ENCODE measurements at places on chromosomes 1 and 21.

GRCh38 chr1:68938051-68938666 lies 441.3 kb upstream of the DEPDC1 start:
- DNase-seq, result no peak

DNA sequence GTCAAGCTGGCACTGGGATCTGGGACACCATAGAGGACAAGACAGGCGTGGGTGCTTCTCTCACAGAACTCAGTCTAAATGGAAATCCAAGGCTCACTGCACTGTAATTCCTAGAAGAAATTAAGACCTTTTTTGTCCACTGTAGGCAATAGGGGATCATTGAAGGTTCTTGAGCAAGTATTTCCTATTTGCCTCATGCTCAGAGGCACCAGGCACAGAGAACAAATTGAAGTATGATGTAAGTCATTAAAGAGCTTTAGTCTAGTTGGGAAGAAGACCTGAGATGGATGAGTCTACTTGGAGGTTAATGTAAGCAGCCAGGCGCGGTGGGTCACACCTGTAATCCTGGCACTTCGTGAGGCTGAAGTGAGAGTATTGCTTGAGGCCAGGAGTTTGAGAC lies 34.6 kb downstream of the EIF2D start:
- DNase-seq, result no peak

DNA sequence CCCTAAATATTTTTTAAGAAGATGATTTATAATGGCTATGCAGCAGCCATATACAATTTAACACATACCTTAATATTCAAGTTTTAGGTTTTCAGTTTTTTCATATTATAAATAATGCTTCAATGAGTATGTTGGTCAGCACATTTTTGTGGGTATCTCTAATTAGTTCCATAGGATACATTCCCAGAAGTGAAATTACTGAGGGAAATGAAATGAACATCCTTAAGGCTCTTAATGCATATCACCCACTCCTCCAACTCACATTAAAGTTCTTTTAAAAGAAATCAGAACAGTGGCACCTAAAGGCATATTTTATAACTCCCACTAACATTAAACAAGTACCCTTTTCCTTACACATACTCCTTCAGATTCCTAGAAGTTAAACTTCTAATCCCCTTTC lies 56.1 kb downstream of the EYA3 start:
- no peak for DNase-seq

- no peak for DNase-seq
These were observed 20.6 kb downstream of the PTGFR start for GRCh38 chr1:78511334-78511733.

DNA sequence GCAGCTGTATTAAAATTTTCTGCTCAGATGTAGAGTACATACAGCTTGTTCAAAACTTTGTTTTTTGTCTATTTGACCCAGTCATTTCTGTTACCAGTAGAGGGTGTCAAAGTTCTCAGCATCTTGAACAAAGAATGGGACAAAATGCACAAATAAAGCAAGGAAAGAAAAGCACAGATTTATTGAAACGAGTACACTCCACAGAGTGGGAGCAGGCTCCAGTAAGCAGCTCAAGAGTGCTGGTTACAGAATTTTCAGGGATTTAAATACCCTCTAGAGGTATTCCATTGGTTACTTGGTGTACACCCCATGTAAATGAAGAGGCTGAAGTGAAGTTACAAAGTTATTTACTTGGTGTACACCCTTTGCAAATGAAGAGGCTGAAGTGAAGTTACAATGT lies 8.9 kb upstream of the PRMT6 start:
- DNase-seq, result no peak

DNA sequence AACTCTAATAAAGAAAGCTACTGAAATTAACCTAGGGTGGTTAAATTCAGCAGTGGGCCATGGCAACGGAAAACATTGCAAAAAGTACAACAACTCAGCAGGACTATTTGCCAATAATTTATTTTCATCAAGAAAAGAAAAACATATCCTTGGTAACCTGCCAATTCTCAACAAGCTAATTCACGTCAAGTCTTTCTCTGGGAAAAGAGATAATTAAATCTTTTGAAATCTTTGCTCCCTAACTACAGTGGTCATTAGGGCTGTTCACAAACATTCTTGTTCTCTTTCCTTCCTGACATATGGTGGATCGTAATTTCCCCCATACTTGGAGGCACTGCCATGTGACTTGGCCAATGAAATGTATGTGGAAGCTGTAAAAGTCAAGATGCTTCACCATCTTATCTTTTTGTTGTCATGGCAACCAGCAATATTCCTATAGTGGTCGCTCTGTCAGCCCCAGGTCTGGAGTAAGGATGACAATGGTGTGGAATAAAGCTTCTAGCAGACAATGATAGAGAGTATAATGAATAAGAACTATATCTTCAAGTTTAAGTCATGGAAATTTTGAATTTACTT lies 29.6 kb upstream of the ZNF326 start:
- DNase-seq, result no peak

DNA sequence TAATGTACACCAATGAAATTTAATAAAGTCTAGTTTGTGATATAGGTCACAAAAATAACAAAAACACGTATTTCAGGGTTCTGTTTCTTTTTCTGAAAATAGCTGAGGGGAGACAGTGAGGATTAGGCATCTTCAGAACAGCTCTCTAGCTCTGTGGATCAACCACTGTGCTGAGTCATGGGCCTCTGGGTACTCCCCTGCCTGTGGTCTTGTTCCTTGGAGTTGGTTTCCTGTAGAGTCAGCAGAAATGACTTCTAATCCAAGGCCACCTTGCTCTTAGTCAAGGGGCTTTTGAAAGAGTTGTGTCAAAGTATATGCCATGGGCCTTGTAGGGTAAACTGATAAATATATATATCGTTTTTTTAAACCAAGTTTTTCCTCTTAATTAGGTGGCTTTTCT lies 141.8 kb upstream of the ZRANB2 start:
- DNase-seq, result no peak

DNA sequence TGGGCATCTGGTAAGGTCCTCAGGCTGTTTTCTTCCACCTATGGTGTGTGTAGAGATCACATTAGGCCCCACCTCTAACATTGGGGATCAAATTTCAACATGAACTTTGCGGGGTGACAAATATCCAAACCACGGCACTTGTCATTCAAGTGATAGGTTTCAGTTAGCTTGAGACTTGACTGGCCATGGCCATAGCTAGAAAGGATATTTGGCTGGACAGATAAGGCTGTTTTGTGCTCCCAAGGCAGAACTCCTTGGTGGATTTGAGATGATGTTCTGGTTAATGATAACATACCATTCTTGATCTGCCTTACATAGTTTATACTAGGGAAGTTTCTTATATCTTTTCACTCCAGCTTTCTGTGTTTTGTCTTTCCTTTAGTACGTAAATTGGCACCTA lies 48.5 kb downstream of the CELF3 start:
- no peak for DNase-seq

Measured in NCI-H1092 (cell line).